A549 treated with AZD2906 at 1 μM for 4 hours (cell line): ENCODE measurements at places on chromosomes 7 and 10. TPM values are rescaled to one million over a fixed set of nuclear protein-coding genes. Genes with fewer than 3 reads are reported as not detected.

The ADAM8 gene
- 2.2 to 4.2 TPM (median 2.9 TPM) in 5 replicates for total RNA-seq

The MET gene
- total RNA-seq, result 60.6 to 91.7 TPM (median 72.1 TPM) in 5 replicates

The SPDYE17 gene
- total RNA-seq, result not detected in 5 replicates

The ADRB1 gene
- 0.91 to 1.5 TPM (median 1.3 TPM) in 5 replicates for total RNA-seq

The CCDC172 gene
- not detected in 5 replicates for total RNA-seq

The SAP25 gene
- total RNA-seq, result 0.15 to 0.47 TPM (median 0.25 TPM) in 5 replicates

The RABGEF1 gene
- 22.0 to 30.0 TPM (median 23.5 TPM) in 5 replicates for total RNA-seq

The ZNF488 gene
- total RNA-seq, result 11.1 to 13.4 TPM (median 12.6 TPM) in 5 replicates
